ENCODE measurements at places on chromosomes 1 and 21.

DNA sequence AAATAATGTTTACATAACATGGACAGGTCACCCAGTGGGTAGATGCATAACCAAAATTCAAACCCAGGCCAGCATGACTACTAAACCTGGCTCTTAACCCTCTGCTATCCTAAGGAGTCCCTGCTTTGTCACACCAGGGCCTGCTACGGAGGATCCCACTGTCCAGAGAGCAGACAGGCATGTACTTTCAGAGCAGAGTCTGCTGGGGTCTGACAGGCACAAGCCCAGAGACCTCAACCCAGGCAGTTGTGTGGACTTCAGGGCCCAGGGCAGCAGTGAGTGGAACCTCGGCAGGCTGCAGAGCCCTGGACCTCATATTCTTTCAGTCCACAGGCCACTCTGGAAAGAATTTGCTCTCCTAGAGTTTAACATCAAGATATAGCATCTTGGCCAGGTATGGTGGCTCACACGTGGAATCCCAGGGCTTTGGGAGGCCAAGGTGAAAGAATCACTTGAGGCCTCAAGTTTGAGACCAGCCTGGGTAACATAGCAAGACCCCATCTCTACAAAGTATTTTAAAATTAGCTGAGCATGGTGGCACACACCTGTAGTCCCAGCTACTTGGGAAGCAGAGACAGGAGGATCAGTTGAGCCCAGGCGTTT lies 16.1 kb upstream of the S100A7 start:
- no peak for DNase-seq

DNA sequence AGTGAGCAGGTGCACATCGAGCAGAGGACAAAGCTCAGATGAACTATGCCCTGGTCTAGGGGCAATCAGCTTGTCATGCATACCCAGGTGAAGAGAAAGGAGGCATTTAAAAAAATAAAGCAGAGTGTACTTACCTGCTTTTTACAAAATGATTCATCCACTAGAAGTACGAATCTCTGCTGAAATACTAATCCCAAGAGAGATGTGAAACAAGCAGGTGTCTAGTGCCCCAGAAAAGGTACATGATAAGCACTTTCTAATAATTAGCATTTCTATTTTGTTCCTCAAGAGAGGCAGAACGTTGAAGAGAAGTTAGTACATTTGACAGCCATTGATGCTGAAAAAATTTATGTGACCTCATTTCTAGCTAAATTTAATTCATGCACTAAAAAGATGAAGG lies 31.1 kb downstream of the CHODL start:
- no peak for DNase-seq

DNA sequence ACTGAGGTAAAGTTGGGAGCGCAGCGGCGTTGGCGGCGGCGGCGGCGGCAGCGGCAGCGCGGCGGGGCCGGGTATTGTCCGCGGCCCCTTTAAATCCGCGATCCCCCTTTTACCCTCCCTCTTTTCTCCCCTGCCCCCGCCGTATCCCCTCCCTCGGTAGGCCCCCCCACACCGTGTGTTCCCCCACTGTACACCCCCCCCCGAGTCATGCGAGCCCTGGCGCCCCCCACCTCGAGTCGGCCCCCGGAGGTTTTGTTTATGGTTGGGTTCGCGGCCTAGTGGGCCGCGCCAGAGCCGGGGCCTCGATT lies 169 bp downstream of the UBAP2L start:
- DNase-seq, result no peak

DNA sequence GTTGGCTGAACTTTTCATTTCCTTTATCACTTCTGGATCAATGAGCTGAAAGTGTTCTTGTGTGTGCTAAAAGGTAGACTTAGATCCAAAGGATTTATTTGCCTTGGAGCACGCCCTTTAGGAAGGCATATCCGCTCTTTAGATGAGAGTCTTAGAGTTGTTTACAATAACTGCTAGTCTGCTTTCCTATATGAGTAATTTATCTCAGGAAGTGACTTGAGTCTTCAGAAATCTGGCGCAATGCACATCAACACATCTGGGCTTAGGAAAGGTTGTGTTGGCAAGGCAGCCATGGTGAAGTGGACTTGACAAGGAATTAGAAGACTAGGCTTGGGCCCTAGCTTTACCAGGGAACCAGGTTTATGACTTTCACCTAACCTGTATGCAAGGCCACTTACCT lies 204.1 kb upstream of the PTGFR start:
- no peak for DNase-seq

GRCh38 chr1:79587229-79587628 lies 580.7 kb upstream of the ADGRL4 start:
- no peak for DNase-seq

GRCh38 chr1:25673962-25674806 lies 57.6 kb downstream of the MAN1C1 start:
- no peak for DNase-seq

- DNase-seq, result no peak
These were observed 152.7 kb downstream of the TGFBR3 start for GRCh38 chr1:91733108-91733710.

- no peak for DNase-seq
These were observed 29.3 kb downstream of the AK2 start for GRCh38 chr1:33007190-33008050.

- DNase-seq, result no peak
These were observed 140.9 kb downstream of the TGFBR3 start for GRCh38 chr1:91744953-91745639.

DNA sequence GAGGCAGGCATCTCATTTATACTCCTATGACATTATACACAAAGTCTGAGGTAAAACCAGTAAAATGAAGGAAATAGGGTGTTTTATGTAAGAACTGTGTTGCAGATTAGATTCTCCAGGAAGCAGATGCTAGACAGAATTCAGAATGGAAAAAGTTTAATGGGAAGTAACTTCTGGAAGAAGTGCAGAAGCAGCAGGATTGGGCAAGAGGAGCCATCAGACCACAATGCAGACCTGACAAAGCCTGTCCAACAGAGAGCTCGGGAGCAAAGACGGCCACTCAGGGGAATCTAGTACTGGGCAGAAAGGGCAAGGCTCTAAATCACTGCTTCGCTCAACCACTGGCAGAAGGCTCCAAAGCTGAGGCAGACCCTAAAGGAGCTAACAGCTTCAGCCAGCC lies 33.7 kb downstream of the FBXO42 start:
- no peak for DNase-seq

- no peak for DNase-seq
These were observed 43.2 kb downstream of the OLIG1 start for GRCh38 chr21:33113131-33113530.

- DNase-seq, result no peak
These were observed 26.7 kb downstream of the MIA3 start for GRCh38 chr1:222644636-222644980.

- DNase-seq, result no peak
These were observed 15.2 kb downstream of the LRRN2 start for GRCh38 chr1:204670152-204670927.

DNA sequence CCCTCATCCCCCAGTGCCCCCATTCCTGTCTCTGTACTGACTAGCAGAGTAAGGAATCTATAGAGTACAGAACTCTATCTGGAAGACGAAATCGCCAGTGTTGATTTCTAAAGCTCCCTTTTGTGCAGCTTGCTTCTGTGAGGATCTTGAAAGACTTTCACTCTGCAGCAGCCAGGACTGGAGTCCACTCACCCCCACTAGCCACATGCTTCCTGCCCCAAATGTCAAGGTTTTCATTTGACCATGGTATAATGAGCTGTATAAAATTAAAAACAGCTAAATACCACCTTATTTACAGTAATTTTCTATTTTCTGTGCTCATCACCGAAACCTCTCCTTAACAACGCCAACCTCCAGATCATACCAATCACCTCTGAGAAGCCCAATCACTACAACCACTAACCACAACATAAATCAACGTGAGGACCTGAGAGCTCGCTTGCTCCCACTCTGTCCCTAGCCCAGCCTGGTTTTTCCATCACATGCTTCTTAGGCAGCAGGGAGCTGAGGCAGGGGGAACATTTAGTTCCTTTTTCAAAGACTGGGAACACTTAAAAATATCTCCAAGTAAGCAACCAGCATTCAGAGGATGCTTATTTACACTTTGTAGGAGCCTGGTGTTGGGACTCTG lies 56.1 kb upstream of the IRF2BP2 start:
- DNase-seq, result no peak

GRCh38 chr1:197152662-197153061 lies 6.2 kb upstream of the ASPM start:
- DNase-seq, result no peak

DNA sequence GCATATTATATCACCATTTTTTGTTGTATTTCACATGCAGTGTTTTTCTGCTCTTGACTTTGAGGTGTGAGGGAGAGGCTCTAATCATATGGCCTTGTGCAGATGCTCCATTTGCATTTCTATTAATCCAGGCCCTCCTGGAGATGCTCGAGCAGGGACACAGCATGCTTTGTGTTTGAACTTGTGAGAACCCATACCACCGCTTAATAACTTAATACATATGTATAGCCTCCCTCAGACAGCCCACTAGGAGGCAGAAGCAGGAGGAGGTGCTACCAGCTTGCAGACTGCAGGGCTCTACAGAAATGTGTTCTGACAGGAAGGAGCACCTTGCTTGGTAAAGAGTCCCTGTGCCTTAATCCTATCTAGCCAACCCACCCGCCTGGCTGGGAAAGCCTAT lies 155.2 kb downstream of the BARHL2 start:
- no peak for DNase-seq

DNA sequence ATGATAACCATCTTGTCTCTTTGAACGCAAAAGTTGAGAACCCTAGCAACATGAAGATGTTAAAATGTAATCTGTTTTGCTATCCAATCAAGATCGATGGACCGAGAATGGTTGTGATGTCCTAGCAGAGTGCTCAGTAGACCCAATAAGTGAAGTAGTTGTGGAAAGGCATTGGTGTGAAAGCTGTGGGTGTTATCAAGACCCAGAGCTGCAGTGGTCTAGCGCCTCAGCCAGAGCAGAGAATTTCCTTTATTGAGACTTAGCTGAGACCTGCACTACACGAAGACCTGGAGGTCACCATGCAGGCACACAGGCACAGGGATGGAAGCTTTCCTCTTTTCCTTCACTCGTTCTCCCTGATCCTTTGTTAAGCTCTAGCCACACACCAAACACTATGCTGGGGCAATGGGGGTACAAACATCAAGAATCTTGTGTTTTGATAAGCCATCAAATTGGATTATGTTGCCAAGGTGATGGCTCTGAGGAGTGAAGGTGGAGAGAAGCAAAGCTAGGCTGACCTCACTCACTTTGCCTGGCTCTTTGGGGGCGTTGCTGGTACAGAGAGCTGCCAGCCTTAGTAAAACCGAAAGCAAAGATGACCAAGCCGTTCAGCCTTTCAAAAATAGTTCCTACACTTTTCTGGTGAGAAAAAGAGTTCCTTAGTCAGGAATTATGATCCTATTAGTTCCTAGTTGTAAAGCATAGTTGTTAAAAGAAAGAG lies 24.1 kb downstream of the METTL13 start:
- no peak for DNase-seq

DNA sequence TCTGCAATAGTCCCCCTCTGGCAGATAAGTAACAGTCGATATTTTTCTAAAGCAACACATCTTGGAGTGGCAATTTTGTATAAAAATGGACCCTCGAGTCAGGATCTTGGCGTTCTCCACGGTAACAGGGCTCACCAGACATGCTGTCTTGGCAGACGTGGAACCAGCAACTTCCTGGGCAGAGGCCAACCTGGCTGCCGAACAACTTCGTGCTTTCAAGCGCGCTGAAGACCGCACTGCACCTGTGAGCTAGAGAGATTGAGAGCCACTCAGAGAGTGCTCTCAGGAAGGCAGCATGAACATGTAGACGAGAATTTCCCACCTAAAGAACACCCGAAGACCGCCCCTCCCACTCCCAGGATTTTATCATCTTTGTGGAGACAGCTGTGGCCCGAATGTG lies 7.3 kb downstream of the C1orf174 start:
- no peak for DNase-seq

- no peak for DNase-seq
These were observed 750 bp downstream of the RHOU start for GRCh38 chr1:228735871-228736586.

DNA sequence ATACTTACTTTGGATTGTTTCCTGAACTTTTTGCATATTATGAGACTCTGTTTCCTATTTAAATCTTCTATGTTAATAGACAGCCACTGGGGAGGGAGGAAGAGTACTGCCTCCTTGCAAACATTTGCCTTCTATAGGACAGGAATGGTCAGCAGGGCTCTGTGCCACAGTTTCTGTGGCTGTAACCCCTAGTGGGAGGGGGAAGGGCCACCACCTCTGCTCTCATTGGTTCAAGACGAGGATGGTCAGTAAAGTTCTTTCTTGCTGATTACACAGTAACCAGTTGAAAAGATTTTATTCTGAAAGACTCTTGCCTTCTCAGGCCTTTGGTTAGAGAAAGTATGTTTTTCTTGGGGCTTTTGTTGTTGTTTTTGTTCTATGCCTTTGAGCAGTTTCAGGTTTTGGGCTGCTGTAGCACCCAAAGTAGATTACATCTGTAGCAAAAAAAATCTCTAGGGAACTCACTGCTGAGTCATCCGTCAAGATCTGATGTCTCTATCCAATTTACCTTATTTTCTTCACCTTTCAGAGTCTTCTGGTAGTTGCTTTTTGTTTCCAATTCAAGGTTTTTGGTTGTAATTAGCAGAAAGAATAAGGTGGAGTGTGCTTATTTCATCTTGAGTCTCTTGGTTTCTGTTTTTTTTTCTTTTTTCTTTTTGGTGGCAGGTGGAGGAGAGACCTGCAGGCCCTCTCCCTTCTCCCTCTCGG lies 23.1 kb downstream of the SLC35A3 start:
- no peak for DNase-seq
